SK-MEL-5 (cell line): ENCODE measurements at places on chromosomes 4 and X.

DNA sequence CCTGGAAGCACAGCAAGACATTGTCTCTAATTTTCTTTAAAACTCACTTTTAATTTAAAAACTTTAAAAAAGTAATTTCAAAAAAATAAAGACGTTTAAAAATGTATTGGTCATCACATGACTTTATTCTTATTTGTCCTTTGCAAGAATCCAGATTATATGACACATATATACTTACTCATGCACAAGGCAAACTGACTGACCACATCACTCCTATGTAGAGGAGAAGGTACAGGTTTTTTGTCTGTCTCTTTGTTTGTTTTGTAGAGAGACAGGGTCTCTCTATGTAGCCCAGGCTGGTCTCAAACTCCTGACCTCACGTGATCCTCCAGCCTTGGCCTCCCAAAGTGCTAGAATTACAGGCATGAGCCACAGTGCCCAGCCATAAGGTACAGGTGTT lies 28.6 kb downstream of the MAML3 start:
- DNase-seq = no peak

- DNase-seq = peak; percentile 26
Observed at GRCh38 chr4:24659241-24659961, 75.0 kb upstream of the DHX15 start.

GRCh38 chr4:73770917-73771316 lies 30.5 kb downstream of the CXCL8 start:
- no peak for DNase-seq

GRCh38 chrX:151736685-151737084 lies 2.1 kb downstream of the CNGA2 start:
- no peak for DNase-seq

DNA sequence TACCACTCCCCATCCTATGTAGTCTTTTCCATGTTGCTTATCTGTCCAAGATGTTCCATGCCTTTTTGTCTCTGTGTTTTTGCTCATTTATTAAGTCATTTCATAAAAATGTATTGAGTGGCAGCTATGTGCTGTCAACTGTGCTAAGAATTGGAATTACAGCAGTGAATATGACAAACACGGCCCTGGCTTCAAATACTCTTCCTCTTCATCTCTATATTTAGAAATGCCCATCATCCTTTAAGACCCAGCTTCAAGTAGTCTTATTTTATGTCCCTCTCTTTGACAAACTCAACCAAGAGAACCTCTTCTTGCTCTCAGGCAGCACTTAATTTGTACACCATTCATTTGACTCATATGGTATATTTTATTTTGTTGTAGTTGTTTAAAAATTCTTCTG lies 55.4 kb upstream of the AMOT start:
- DNase-seq = no peak

- DNase-seq = no peak
Observed at GRCh38 chr4:123050018-123050417, 127.6 kb upstream of the NUDT6 start.
